Upper lobe of right lung (tissue), 1 donor: ENCODE measurements at places on chromosomes 16 and 17.

GRCh38 chr17:27540318-27541101 lies 84.3 kb downstream of the KSR1 start:
- peak; percentile 94 for DNase-seq

- no peak for DNase-seq
These were observed 3.1 kb downstream of the CDC6 start for GRCh38 chr17:40290629-40291280.

DNA sequence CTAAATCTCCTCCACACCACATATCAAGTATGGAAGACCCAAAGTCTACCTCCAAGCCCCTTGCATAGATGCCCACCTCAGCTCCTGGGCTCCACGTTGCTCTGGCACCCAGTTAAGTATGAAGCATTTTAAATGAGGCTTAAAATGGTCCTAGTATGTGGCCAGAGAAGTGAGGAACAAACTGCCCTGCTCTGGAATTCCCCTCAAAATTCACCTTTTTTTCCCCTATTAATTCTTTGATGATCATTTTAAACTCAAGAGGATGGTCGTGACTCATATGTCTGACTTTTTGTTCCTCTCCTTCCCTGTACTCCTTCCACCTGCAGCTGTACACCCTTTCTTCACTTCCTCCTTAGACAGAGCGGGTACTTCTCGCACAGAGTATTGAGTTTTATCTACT lies 234.5 kb upstream of the MYOCD start:
- no peak for DNase-seq

DNA sequence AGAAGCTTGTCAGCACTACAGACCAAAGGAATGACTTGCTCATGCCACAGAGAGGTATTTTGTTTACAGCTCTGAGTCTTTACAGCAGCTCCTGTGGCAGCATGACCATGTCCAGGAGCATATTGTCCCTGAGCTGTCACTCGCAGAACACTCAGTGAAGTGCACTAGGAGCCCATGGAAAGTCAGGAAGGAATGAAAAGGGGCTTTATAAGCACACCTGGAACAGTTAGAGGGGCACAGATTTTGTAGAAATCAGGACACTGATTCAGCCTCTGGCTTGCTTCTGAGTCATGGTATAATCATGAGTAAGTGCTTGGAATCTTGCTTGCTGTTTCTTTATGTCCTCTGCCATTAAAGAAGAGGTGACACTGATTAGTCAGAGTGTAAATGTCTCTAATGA lies 41.0 kb downstream of the TADA2A start:
- DNase-seq = no peak

DNA sequence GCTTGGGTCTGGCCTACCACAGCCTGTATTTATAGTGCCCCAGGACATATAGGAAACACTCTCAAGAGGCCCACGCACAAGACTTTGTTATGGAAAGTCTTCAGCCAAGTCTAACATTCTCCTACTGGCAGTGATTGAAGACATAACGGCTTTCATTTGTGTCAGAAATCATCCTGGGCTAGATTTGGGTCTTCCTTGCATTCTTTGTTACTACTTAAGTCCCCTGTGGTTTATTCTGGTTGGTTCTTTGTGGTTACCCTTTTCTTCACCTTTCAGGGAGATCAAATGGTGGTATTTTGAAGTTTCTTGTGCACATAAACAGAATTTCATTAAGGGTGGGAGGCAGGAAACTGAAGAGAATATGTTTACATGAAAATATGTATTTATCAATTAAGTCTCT lies 37.7 kb downstream of the REXO5 start:
- DNase-seq = no peak

DNA sequence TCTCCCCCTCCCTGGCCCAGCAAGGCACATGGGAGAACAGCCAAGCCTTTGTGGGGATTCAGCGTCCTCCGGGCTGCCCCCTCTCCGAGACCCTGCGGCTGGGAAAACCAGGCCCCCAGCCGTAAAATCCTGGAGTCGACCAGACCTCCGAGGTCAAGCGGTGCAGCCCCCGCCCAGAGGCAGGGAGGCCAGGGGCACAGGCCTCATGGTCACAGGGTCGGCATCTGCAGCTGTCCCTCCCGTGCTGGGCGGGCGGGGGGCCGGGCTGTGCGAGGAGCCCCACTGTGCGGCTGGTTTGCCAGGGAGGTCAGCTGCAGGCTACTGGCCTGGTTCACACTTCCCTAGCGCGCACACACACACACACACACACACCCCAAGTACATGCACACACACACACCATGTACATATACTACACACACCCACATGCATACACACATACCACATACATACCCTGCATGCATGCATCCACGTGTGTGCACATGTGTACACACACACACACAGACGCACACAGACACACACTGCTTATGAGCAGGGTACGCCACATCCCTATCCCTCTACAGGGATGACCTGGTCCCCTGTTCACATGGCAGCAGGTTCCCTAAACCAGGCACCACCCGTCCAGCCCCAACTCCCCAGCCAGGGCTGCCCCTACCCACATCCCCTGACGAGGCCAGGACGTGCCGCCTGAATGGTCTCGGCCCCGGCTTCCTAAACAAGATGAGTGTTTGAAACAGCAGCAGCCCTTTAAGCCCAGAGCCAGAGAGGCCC lies 108.9 kb upstream of the CIBAR2 start:
- no peak for DNase-seq

DNA sequence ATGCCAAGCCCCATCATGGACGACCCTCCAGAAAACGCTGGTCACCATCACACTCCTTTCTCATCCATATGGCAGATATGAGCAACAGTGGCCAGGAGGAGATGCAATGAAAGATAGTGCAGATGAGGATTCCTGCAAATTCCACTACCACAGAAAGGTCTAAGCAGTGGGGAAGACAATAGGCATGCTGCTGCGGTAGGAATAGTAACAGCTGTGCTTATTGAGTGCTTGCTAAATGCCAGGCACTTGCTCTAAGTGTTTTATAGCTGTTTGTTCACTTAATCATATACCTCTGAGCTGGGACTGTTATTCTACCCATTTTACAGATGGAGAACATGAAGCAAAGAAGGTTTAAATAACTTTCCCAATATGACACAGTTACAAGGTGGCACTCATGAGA lies 46.6 kb upstream of the AKAP1 start:
- DNase-seq = no peak

- DNase-seq = no peak
These were observed 77.1 kb downstream of the PRKCA start for GRCh38 chr17:66379544-66379943.

- DNase-seq = no peak
These were observed 196.3 kb upstream of the CDH11 start for GRCh38 chr16:65318138-65318537.

- no peak for DNase-seq
These were observed 1.8 kb downstream of the RUNDC3A start for GRCh38 chr17:44310188-44310587.

- no peak for DNase-seq
These were observed 27.8 kb upstream of the TAC4 start for GRCh38 chr17:49875685-49876084.

GRCh38 chr17:43579566-43580140 lies 33.5 kb upstream of the ETV4 start:
- no peak for DNase-seq

DNA sequence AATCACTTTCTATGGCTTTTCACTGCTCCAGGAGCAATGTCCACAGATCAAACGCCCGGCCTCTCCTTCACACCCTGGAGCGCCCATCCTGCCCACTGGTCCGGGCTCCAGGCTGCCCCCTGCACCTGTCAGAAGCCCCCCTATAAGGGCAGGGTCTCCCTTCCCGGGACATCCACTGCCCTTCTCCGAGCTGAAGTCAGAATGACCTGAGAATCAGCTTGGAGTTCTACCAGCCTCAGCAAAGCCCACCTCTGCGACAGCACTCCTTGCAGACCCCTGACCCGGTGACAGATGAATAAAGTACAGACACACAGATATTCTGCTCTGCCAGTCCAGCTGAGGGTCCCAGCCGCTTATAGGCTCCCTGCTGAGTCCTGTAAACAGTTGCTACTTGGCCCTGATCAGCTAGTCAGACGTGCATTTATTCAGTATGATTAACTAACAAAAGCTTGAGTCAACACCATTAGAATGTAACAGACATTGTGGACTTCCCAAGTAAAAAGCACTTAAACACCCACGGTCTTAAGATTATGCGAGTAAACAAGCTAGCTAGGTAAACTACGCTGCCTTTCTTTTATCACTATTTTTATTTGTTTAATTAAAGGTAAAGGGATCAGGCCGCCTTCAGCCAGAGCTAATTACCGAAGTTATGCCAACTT lies 4.8 kb downstream of the SLC7A5 start:
- no peak for DNase-seq

DNA sequence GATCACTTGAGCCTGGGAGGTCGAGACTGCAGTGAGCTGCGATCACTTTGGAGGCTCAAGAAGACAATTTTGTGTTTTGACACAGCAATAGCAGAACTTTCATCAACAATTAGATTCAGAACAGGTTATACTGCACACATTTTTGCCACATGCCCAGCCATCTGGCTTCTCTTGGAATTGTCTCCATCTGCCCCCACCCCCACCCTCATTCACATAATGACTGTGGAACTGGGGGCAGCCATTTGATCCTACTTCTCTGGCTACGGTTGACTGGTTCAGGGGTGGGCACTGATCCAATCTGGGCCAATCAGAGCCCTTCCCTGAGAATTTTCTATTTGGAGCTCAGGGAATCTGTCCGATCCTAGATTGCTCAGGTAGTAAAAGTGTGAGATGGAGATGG lies 14.0 kb downstream of the TMEM92 start:
- DNase-seq = no peak

- no peak for DNase-seq
These were observed 4.6 kb downstream of the PPM1E start for GRCh38 chr17:58760248-58760647.

- peak; percentile 73 for DNase-seq
These were observed 2.3 kb upstream of the UBTF start for GRCh38 chr17:44221862-44222111.

DNA sequence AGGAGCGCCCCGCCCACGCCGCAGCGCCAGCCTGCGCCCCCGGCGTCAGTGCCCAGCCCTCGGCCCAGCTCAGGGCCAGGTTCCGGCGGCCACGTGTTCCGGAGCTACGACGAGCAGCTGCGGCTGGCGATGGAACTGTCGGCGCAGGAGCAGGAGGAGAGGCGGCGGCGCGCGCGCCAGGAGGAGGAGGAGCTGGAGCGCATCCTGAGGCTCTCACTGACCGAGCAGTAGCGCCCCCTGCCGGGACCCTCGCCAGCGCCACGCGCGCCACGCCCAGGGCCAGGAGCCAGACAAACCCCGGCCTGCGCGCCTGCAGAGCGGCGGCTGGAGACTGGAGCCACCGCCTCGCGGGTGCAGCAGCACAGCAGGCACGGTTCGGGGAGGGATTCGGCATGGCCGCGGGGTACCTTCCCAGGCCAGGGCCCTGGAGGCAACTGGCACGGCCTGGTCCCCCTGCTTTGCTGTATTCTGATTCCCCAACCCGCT lies 9.3 kb downstream of the CORO6 start:
- peak; percentile 95 for DNase-seq

- no peak for DNase-seq
These were observed 73.8 kb downstream of the CMIP start for GRCh38 chr16:81518439-81518757.

- no peak for DNase-seq
These were observed 1.2 kb upstream of the OGFOD3 start for GRCh38 chr17:82419540-82419939.

GRCh38 chr16:53950677-53951076 lies 246.7 kb downstream of the FTO start:
- no peak for DNase-seq

- DNase-seq = no peak
These were observed 193.8 kb downstream of the RAB11FIP4 start for GRCh38 chr17:31585280-31585630.

DNA sequence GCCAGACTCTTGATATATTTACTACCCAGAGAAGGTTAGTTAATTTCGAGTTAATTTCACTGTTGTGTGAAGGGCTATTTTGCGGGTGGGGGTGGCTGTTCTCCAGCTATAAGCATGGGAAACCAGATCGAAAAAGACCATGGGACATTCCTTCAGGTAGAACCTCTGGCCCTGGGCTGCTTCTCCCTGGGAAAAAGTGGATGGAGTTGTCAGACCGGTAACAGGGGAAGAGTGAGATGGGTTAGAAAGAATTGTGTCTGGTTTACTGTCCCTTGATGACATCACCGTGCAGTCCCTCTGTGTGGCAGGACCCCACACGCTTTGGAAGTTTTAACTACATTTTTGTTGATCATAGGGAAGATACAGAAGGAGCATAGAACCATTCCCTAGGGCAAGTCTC lies 296.3 kb downstream of the RBFOX1 start:
- no peak for DNase-seq

DNA sequence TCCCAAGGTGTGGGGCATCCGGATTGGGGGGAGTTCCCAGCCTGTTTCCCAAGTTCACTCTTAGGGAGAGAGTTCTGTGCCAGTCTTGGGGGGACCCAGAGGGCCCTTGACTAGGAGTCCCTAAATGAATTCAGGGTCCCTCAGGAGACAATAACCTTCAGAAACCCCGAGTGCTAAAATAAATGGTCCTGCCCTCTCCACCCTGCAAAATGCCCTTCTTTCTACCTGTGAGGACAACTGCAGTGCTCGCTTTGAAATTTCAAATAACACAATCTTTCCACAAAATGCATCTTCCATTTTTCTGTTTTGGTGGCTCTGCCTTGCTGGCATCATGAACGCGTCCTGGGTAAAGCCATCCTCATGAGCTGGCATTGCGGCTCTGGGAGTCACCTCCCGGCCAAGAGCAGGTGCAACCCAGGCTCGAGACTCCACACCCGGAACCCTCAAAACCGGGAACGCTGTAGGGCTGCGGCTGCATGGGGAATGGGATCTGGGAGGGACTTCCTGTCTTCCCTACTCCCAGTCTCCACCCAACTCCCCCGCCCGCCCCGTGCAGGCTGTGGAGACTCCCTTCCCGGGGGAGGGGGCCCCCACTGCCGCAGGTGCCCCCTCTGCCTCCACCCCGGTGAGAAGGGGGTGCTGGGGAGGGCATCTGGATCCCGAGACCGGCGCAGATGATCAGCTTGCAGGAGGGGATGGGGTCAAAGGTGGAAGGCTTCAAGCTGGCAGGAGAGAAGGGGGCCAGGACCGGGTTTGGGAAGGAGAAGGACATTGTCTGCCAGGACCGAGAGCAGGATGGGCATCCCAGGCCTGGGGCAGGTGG lies at the start of gene ZNF205:
Gene ZNF205 (plus strand): TSS at position 529 of the 823 bp plus-strand sequence. CDS start 845 bp downstream, outside the sequence.
- peak; percentile 90 for DNase-seq
